ENCODE measurements at places on chromosomes 16 and 17. TPM values are rescaled to one million over a fixed set of nuclear protein-coding genes. Genes with fewer than 3 reads are reported as not detected.
A peak's percentile ranks its signal among the peaks of the same experiment; 100 is the strongest.

KRTAP2-1 gene
- total RNA-seq, result not detected

CDRT15 gene
- not detected for total RNA-seq

MVD gene
- 23.1 TPM for total RNA-seq

DNA sequence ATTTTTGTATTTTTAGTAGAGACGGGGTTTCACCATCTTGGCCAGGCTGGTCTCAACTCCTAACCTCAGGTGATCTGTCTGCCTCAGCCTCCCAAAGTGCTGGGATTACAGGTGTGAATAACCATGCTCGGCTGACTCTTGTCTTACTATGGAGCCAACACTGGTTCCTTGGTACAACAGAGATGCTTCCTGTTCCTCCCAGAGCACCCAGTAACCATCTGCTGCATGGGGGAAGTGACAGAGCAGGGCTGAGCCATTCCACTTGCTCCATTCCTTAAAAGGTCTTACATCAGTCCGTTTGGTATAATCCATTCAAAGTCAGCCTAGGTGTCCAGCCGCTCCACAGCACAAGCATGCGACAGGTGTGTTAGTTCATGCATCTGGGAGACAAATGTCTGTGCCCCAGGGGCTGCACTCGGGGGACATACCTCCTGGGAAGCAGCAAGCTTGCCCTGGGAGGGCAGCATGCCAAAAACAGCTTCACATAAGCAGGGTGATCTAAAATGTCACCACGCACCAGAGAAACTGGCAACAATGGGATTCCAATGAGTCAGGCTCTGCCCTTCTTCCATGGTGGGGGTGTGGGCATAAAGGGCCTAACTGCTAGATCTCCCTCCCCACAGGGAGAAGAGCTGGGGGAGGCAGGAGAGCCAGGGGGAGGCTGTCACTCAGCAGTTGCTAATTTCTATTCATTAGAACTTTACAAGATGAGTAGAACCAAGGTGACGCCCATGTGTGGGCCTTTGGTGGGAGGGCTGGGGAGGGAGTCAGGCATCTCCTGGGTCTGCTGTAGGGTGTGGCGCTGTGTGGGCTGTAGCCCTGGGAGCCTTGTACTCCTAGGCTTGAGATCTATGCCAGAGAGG lies 35.5 kb downstream of the PIPOX start:
- DNase-seq, result no peak

DNA sequence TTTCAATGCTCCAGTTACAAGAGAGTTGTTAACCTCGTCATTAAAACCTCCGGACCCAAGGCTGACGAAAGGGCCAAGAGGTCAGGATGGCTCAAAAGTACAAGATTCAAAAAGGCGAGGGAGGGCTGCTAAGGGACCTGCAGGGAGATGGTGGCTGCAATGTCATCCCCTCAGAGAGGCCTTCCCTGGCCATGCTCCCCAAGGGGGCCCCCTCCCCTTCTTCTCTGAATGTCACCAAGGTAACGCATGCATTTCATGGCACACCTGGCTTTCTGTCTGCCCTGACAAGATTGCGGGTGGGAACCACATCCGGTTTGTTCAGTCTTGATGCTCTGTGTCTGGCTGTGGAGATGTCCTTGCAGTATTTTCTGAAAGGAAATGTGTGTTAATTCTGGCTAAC lies 89.9 kb downstream of the C16orf78 start:
- peak; percentile 2 for DNase-seq

- DNase-seq, result no peak
Observed at GRCh38 chr17:28216528-28216927, 102.5 kb upstream of the TMEM97 start.

DNA sequence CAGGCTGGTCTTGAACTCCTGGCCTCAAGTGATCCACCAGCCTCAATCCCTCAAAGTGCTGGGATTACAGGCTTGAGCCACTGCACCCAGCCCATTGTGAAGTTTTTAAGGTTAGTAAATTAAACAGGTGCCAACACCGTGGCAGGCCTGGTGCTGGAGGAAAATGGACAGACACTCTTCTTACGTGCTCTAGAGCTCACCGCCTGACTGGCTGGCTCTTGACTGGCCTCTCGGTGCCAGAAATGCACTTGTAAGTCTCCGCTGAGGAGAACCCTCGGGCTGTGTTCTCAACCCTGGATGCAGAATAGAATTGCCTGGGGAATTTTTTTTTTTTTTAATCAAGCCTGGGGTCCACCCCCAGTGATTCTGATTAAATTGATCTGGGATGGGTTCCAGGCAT lies 10.3 kb upstream of the HAS3 start:
- no peak for DNase-seq

DNA sequence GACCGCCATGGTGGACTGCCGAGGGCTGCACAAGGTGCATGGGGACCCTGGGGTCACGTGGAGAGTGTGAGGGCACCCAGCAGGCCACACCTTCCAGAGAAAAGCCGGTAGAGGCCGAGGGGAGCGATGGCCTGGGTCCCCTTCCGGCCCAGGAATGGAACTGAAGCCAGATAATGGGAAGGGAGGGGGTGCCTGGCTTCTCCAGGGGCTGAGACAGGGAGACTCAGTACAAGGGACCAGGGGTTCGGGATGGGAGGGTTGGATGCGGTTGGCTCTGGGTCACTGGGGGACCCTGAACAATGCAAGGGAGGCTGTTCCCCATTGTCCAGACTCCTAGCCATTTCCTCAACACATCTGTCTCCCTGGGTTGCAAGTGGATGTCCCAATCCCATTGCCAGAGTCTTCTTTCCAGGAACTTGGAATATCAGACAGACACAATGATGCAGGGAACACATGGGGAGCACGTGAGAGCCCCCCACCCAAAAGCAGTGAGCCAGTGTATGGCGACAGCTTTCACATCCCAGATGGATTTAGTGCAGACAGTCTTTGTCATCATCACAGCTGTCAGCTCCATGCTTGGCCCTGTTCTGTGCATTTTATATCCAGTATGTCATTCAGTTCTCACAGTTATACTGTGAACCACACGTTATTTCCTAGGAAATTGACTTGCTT lies 23.6 kb upstream of the DNAI2 start:
- DNase-seq, result no peak

DNA sequence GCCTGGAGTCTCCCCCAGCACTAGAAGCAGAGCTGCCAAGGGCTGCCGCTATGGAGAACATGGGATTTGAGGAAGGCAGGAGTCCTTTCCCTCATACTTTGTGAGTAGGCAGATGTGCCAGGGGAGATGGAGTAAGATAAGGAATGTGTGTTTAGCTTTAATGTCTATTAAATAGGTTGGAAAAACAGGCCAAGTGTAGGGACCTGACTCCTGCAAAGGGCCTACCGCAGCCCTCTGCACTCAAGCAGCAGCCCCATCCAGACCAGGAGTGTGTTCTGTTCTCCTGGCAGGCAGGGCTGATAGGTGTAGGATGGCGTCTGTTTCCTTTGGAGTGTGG lies 1.8 kb upstream of the MIF4GD start:
- no peak for DNase-seq

- no peak for DNase-seq
Observed at GRCh38 chr17:16444258-16444886, 29.0 kb downstream of the TRPV2 start.
